ENCODE measurements at places on chromosomes 1 and 21.

DNA sequence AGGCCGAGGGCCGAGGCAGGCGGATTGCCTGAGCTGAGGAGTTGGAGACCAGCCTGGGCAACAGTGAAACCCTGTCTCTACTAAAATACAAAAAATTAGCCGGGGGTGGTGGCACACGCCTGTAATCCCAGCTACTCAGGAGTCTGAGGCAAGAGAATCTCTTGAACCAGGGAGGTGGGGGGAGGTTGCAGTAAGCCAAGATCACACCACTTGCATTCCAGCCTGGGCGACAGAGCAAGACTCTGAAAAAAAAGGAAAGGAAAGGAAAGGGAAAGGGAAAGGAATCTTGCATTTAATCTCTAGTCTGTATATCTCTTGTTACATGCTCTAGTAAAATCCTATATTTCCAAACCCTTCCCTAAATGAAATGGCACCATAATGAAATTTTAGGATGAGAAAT, 328.3 kb upstream of the ADGRL2 start:
- DNase-seq, result no peak

- DNase-seq, result peak; percentile 45
Observed at GRCh38 chr1:223363856-223364684, at the start of gene SUSD4. SUSD4 (minus strand) TSS chr1:223364176; CDS start chr1:223363425, 751 bp downstream.

GRCh38 chr1:107430540-107431228, 289.8 kb downstream of the NTNG1 start:
- DNase-seq, result no peak

DNA sequence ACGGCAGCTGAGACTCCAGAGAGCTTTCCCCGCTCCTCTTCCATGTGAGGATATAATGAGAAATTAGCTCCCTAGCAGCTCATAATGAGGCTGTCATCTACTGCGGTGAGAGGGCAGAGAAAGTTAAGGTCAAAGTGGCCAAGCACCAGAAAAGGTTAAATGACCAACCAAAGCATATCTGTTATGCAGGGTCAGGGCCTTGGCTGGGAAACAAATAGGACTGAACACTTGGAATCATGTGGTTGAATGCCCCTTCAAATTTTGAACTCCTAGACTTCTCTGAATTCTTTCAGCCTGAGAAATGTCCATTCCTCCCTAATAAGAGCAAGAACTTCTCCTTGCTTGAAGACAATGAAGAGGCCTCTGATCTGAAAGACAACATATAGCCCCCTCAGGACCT, 115.9 kb downstream of the TM2D1 start:
- DNase-seq, result no peak

DNA sequence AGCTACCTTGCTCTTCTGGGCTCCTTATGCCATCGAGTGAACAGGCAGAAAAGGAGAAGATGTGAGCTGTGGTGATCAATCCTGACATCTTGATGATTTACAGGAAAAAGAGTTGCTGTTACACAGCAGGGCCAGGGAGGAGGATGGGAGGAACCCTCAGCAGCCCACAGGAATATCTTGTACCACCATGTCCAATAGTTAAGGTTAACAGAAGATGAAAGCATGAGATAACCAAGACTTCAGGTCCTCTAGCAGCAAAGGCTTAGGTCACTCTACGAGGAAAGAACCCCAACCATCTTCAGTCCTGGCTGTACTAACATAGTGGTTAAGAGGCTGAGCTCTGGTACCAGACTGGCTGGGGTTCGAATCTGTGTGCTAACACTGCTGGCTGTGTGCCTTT, 12.1 kb upstream of the SELENBP1 start:
- no peak for DNase-seq

GRCh38 chr1:77926561-77927357, 38.3 kb downstream of the NEXN start:
- no peak for DNase-seq

- no peak for DNase-seq
Observed at GRCh38 chr1:14733048-14733778, 134.7 kb downstream of the KAZN start.

DNA sequence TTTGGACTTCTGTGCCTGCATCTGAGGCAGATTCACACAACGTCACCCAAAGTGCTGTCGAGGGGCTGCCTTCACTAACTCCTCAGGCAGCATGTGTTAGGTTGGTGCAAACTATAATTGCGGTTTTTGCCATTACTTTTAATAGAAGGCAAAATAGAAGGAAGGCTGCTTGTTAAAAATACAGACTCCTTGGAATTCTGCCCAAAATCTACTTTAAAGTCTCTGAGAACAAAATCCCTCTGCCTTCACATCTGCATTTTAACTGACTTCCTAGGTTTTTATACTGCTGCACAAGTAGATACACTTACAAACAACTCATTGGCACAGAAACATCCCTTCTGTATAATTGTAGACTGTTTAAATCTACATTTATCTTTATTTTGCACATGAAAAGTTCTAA, 41.3 kb upstream of the SLC19A2 start:
- DNase-seq, result no peak

DNA sequence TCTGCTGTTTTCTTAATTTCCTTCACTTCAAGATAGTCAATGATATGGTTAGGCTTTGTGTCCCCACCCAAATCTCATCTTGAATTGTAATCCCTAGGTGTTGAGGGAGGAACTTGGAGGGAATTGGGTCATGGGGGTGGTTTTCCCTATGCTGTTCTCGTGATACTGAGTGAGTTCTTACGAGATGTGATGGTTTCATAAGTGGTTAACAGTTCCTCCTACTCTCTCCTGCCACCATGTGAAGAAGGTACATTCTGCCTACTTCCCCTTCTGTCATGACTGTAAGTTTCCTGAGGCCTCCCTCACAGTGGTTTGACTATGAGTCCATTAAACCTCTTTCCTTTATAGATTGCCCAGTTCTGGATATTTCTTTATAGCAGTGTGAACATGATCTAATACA, 74.0 kb upstream of the SAMSN1 start:
- DNase-seq, result no peak

DNA sequence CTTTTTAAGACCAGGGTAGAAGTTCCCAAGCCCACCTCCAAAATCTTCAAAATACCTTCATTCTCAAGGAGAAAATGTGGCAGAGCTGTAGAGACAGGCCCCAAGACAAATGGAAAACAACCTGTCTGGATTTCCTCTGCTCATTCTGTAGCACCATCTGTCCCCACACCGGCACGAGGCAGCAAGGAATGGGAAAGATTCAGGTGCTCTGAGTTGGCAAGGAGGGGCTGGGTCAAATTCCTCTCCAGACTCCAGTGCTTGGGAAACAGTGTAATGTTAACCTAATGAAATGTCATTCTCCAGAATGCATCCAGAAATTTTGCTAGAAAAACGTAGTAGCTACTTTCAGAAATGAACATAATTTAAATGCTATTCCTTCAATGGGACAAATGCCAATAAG, 9.3 kb downstream of the PABPC4 start:
- DNase-seq, result no peak

DNA sequence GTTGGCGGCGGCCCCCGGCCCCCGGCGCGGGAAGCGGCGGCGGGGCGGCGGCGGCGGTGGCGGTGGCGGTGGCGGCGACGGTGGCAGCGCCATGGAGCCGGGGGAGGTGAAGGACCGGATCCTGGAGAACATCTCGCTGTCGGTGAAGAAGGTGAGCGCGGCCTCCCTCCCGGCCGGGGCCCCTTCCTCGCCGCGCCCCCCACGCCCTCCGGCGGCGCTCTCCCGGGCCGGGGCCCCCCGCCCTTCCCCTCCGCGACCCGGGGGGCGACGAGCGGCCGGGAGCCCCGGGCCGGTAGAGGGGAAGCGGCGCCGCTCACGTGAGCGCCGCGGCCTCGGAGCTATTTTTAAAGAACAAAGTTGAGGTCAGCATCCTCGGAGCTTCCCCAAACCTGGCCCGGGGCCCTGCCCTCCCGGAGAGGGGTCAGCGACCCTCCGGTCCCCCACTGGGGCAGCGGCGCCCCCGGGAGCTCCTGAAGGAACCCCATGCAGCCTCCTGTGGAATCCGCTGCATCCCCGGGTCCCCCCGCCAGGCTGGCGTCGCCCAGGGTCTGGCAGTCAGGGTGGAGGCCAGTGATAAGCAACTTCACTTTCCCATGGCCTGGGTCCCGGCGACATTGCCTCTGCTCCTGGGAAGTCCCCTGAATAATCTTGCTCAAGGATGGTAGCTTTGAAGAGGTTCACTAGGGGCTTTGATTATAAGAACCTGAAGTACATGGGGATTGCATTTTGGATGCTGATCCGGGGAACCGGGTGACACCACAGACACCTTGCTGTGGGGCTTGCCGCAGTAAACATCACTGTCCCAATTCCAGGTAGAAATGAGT, 560 bp downstream of the PLEKHM2 start:
- peak; percentile 26 for DNase-seq

- DNase-seq, result no peak
Observed at GRCh38 chr1:203544978-203545816, 51.2 kb downstream of the OPTC start.

DNA sequence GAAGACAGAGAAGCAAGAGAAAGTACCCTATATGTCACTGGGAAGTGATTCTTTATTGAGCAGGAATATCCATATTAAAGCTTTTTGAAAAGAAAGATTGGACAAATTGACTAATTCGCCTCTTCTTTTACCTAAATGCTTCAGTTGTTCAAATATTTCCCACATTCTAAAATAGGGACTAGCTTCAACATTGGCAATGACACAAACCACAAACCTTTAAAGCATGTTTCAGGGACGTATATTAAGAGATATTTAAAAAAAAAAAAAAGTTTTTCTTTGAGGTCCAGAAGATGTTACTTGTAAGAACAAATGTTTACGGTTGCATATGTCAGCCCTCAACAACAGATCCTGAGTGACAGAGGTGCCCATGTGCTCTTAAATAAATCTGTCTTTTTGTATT, 235.0 kb upstream of the NFIA start:
- DNase-seq, result no peak

Data from activated T-helper 2 cell treated with anti-CD3 and anti-CD28 coated beads, Interferon-gamma antibody, Interleukin-2, Interleukin-4, amounts not matched to agents 10 μg/mL and 5 μg/mL and 100 μg/mL, durations not matched to agents 14 hours and 24 hours and 36 hours (primary cell).